Right lobe of liver (tissue), 6 donors: ENCODE measurements at places on chromosomes 1 and 21.

GRCh38 chr21:42356046-42356445 is 5.3 kb upstream of the TFF2 start:
- no peak for DNase-seq

GRCh38 chr1:205701891-205702290 is 21.6 kb upstream of the SLC45A3 start:
- DNase-seq = no peak

GRCh38 chr1:152977614-152978013 is 6.3 kb upstream of the SPRR1A start:
- DNase-seq = no peak

DNA sequence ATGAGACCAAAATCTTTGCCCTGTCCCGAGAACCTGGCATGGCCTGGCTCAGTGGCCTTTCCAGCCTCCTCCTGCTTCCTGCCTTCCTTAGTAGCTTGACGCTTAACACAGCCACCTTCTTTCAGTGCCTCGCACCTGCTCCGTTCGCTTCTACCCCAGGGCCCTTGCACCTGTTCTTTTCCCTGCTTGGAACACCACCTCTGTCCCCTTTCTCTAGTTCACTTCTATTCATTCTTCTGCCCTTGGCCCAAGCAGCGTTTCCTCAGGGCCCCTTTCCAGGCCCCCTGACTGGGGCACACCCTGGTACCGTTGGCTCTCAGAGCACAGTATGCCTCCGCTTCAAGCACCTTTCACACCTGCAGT is 9.0 kb upstream of the HTR6 start:
- no peak for DNase-seq

DNA sequence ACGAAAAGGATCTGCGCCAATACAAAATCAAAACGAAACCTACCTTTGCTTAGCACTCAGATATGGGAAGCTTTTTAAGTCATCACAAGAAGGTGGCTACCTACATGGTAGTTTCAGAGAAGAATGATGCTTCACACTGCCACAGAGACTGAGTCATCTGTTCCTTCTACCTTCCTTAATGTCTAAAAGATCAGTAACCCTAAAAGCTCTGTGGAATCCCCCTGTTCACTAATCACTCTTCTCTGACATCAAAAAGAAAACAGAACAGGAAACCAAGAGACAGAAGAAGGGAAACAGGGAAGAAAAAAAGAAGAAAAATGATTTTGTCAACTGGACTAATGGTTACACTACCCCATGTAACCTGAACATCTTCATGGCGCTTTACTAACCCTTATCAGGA is 177.2 kb downstream of the SMYD3 start:
- no peak for DNase-seq

- DNase-seq = no peak
Measured at GRCh38 chr1:29786195-29786594, 549.9 kb downstream of the PTPRU start.

GRCh38 chr1:205701420-205701819 is 21.1 kb upstream of the SLC45A3 start:
- DNase-seq = no peak

GRCh38 chr1:2566101-2567045 is 10.2 kb downstream of the TNFRSF14 start:
- no peak for DNase-seq

DNA sequence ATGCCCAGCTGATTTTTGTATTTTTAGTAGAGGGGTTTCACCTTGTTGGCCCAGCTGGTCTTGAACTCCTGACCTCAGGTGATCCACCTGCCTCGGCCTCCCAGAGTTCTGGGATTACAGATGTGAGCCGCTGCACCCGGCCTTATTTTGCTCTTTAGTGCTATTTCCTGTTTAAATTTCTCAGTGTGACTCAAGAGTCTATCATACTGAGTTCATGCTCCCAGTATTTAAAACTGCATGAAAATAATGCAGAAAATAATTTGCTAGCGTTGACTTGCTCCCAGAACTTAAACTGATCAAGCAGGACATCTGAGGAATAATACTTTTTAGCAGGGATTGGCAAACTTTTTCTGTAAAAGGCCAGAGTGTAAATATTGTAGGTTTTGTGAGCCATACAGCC is 86.4 kb upstream of the C1orf21 start:
- no peak for DNase-seq

- no peak for DNase-seq
Measured at GRCh38 chr1:156493154-156493631, 7.4 kb downstream of the MEF2D start.

GRCh38 chr21:45114475-45114874 is 40.1 kb downstream of the ADARB1 start:
- DNase-seq = no peak

GRCh38 chr1:147626291-147626690 is 44.0 kb downstream of the ACP6 start:
- no peak for DNase-seq

DNA sequence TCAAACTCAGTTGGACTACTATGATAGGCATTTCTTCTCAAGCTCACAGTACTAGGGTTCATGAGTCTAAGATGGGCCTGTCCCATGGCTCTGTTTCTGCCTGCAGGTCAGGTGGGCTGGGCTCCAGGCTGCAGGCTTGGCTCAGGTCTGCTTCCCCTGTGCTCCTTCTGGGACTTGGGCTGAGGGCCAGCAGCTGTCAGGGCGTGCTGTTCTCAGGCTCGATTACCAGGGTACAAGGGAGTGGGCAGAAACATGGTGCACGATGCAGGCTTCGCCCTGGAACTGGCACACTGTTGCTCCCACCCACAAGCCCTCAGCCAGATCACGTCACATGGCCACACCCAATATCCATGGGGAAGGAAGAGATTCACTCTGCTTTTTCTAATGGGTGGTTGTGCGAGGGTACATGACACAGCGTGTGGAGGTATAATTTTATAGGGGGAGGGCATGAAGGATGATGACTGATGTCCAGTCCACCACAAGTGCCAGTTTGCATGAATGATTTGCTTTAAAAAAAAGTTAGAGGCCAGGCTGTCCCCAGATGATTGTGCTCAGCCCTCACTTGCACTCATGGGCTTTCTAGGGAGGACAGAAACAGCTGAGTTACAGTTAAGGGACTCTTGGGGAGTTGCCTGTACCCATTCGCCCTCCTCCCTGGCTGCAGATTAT is 118.0 kb downstream of the ACTL8 start:
- DNase-seq = no peak

- no peak for DNase-seq
Measured at GRCh38 chr21:14846621-14847020, 218.2 kb downstream of the NRIP1 start.

- DNase-seq = no peak
Measured at GRCh38 chr1:35959304-35959703, 28.4 kb downstream of the AGO3 start.

- DNase-seq = no peak
Measured at GRCh38 chr1:179141592-179142251, 59.9 kb downstream of the TOR3A start.

GRCh38 chr1:153939476-153939875 is 7.0 kb downstream of the DENND4B start:
- DNase-seq = peak; percentile 44

- DNase-seq = no peak
Measured at GRCh38 chr1:202134645-202135172, 9.8 kb downstream of the ARL8A start.

DNA sequence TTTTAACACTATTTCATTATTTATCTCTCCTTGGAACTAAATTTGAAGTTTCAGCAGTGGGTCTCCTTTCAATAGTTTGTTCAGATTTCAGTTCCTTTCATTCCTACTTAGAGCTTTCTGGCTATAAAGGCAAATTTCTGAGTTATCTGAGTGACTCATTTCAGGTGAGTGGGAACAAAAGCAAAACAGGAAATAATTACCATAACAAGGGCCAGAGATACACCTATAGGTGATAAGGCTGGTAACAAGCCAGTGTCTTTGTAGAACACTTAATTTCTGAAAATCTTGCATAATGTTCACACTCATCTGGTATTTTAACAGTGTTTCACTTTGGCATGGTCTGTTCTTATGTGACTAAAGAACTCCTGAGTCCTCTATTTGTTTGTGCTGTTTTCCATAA is 64.5 kb upstream of the PRRC2C start:
- DNase-seq = no peak

- DNase-seq = no peak
Measured at GRCh38 chr21:38495242-38495641, 3.0 kb downstream of the ERG start.

- DNase-seq = no peak
Measured at GRCh38 chr21:26801498-26801897, 43.7 kb downstream of the ADAMTS1 start.

DNA sequence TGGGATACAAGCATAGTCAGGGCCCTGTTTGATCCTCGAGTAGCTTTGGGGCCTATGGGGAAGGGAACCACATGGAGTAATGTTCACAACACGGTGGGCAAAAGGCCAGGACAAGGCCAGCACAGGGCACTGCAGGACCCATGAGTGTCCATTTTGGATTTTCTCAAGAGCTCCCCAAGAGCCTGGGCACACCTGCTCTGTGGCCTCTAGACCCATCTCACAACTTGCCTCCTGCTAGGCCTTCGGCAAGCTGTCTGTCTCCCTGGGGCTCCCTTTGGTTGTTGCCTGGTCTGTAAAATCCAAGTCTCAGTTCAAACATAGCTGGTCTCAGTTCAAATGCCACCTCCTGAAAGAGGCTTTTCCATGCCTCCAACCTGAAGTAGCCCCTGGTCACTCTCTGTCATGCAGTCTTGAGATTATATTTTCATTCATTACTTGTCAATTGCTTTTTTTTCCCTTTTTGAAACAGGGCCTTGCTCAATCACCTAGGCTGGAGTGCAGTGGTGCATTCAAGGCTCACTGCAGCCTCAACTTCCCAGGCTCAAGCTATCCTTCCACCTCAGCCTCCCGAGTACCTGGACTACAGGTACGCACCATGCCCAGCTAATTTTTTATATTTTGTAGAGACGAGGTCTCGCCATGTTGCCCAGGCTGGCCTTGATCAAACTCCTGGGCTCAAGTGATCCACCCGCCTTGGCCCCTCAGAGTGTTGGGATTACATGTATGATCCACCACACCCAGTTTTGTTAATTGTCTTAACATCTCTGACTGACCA is 107.4 kb downstream of the MATN1 start:
- DNase-seq = no peak

DNA sequence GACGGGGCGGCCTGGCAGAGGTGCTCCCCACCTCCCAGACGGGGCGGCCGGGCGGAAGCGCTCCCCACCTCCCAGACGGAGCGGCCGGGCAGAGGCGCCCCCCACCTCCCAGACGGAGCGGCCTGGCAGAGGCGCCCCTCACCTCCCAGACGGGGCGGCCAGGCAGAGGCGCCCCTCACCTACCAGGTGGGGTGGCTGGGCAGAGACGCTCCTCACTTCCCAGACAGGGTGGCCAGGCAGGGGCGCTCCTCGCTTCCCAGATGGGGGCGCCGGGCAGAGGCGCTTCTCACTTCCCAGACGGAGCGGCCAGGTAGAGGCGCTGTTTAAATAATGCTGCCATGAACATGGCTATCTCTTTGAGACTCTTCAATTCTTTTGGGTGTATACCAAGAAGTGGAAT is 43.7 kb upstream of the ATP6V1G3 start:
- no peak for DNase-seq

- no peak for DNase-seq
Measured at GRCh38 chr1:64042331-64043100, 160.9 kb upstream of the UBE2U start.

GRCh38 chr1:230232371-230232771 is 165.3 kb downstream of the GALNT2 start:
- no peak for DNase-seq

DNA sequence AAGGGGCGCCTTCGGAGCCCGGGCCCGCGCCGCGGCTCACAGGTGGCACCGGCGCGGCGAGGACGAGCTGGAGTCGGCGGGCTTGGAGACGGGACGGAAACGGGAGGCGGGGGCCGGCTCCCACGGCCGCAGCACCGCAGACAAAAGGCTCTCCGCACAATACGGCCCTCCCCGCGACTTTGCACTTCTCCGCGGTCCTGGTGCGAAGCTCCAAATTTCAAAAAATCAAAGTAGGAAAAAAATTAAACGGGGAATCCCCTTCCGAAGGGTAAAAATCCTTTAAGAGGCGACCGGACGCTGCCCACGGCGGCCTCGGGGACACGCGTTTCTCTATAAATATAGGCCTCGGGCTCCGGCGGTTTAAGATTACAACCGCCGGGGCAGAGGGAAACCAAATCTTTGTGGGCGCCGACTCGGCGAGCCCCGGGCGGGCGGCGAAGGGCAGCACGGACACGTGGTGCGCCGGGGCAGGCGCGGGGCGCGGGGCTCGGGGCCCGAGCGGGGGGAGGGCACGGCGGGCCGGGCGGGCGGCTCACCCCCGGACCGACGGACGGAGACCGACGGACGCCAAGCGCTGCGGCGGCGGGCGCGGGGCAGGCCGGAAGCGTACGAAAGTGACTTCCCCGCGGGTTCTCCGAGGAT is 453 bp downstream of the PABPC4 start:
- peak; percentile 57 for DNase-seq

DNA sequence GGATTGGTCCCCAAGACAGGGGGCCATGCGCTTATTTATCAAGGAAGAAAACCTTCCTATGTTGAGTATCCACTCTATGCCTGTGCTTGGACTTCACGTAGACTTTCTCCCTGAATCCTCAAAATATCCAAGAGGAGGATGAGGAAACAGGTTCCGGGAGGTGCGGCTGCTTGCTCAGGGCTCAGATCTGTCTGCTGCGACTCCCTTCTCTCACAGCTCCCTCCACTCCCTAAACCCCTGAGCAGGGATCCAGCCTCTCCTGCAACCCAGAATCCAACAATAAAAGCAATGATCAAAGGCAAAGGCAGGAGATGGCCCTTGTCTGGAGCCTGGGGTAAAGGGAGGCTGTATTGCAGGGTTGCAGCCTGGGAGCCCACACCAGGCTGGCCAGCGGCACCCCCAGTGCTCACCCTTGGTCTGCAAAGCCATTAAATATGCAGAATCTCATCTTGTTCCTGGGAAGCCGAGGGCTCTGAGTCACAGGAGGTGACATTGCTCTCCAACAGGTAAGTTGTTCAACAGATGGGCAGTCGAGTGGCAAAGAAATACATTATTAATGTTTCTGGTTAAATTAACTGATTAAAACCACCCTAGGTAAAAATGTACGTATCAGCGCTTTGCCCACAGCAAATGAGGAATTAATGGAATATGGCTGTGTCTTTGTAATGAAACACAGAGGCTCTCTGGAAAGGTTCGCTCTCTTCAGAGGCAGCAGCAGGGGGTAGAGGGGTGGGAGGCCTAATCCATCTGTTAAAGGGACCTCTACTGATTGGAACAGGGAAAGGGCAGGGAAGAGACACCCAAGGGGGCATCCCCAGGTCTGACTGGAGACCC is 111.5 kb downstream of the GRIK3 start:
- DNase-seq = no peak

DNA sequence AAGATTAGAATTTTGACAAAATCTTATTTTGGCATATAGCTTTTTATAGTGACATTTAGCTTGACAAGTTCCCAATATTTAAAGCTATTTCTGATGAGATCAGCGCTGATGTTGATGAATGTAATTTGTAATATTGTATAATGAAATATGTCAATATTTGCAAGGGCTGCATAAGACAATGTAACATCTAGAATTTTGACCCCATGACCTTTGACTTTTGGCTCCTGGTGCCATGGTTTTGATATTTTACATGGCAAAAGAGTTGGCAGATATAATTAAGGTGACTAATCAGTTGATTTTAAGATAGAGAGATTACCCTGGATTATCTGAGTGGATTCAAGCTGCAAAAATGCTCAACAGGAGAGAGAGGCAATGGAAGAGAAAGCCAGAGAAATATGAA is 63.9 kb downstream of the DUSP10 start:
- DNase-seq = no peak

- no peak for DNase-seq
Measured at GRCh38 chr21:41048145-41048544, 119.8 kb upstream of the BACE2 start.
